Stomach (tissue), 19 donors: ENCODE measurements at places on chromosomes 2 and 18.

DNA sequence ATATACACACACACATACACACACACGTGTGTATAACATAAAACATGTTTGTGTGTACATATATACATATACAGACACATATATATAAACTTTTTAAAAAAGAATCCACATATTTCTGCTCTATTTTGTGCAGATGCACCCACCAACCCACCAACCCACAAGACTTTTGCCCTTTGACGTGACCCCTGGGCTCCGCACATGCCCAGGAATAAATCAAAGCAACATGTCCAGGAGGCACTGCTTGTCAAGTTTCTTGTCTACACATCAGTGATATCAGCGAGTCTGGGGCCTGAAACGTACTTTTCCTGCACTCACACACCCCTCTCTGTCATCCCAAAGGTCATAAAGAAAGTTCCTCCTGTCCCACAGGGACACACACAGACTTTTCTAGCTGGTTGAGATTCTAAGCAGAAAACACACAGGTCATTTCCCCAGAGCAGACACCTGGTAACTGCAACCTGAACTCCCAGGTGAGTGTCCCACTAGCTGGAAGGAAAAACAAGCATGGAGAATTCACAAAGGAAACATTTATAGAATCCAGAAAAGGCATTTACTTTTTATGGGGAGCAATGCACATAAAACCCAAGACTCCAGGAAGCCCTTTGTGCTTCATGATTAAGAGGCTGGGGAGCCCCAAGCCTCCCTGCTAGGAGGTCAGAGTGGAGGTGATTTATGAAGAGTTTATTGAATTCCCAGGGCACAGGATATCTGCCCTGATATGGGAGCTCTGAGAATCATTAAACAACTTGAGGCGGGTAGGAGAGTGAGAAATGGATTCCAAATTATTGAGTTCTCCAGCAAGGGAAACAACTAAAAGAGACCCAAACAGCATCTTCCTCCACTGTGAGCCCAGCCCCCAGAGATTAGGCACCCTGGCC, 211.6 kb downstream of the MGAT5 start:
- DNase-seq: no peak

DNA sequence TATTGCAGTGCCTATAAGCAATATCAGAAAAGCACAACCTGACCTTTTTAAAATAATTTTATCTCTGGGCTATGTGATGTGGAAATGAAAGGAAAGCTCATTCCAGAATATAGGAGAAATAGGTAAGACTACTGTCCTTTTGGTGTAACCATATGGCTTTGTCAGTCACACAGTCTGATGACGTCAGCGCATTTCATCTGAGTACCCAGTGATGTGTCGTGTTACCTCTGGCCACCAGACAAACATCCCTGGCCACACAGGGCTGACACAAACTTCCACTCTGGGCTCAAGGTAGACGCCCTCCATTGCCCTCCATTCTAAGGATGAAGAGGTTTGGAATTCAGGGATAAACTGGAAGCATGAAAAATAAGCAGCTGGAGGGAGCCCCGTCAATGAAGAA, 506.7 kb downstream of the CMPK2 start:
- DNase-seq: no peak

DNA sequence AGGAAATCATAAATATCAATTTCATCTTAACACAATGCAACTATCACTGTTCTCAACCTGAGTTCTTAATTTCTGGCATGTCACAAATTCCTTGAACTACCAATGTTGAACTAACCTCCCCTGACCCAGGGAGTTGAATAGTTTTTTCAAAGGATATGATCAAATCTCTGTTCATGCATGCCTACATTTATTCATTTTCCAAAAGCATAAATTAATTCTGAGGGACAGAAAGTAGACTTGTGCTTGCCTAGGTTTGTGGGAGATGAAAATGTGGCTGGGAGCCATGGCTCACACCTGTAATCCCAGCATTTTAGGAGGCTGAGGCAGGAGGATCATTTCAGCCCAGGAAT, 175.7 kb downstream of the TGIF1 start:
- DNase-seq: no peak

DNA sequence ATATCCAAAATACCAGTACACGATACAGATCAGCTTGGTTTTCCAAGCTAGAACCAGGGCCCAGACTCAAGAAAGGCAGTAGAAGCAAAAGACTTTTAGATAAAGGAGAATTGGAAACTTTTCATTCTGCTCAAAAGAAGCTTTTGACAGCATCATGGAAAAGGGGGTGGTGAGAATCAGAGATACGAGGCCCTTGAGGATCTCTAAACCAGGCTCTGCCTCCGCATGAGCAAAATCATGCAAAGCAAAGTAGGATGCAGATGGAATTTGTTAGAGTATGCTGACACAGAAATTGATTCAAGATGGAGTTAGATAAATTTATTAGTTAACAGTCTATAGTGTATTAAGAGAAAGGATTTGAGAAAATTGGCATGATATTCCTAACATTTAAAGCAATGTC, 39.8 kb downstream of the FAM98A start:
- no peak for DNase-seq

GRCh38 chr2:45089554-45090261, 80.5 kb upstream of the SIX2 start:
- no peak for DNase-seq

DNA sequence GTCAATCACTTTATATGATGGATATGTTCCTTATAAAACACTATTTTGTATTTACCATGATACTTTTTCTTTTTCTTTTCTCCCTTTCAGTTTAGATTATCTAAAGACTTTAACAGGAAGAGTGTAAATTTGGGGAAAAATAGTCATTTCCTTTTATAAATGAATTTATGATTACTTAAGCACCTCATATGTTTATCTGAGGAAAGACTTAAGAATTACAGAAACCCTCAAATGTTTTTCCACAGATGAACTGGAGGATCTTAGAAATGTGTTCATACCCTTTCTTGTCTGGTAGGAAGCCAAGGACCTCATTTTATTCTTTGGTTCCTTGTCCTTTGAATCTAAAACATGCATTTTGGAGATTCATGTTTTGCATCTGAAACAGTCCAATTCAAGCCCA, 36.7 kb downstream of the MAPRE2 start:
- DNase-seq: no peak

GRCh38 chr2:71891155-71891554, 256.5 kb downstream of the CYP26B1 start:
- DNase-seq: no peak

DNA sequence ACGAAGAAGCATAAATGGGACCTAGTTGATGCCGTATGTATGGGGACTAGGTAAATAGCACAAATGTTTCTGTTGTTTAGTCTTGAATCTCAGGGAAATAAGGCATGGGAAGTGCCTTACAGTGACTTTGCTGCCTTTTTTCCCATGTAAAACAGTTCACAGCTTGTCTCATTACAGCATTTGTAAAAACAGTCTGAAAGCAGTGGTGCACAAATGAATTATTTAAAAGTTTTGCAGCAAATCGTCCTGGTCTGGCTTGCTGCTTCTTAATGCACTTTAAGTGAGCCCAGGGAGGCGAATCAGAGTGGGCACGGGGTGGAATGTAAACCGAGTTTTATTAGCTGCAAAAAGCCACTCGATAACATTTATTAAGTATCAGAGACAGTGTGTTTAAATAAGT, 302.0 kb upstream of the ETAA1 start:
- no peak for DNase-seq

- no peak for DNase-seq
Observed at GRCh38 chr2:37617119-37617892, 54.1 kb downstream of the CDC42EP3 start.

GRCh38 chr2:70613521-70613920, 59.9 kb upstream of the TGFA start:
- no peak for DNase-seq
